ENCODE measurements at places on chromosomes 2 and 18. TPM values are rescaled to one million over a fixed set of nuclear protein-coding genes. Genes with fewer than 3 reads are reported as not detected.

The OLA1 gene
- 51.5 TPM for total RNA-seq

The PAX3 gene
- total RNA-seq: not detected

The FAM124B gene
- total RNA-seq: 0.81 TPM

DNA sequence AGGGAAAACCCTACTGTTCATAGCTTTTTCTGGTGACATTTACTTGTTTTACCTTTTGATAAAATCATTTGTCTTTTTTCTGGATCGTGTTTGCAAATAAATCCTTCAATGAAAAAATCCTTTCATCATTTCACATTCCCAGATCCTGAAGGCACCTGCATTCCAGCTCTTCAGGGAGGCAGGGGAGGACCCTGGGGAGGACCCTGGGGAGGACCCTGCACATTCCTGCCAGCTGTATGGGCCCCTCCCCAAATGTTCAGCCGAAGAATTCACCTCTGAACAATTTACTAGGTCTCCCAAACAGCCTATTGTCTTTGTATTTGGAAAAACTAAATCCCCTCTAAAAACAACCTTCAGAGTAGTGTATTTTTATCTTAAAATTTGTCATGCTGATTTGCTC is 558.4 kb upstream of the ID2 start:
- H3K27ac ChIP-seq: peak overlapping the region; percentile 61
- no peak overlapping the region for H3K4me3 ChIP-seq
- H3K4me1 ChIP-seq: peaks cover 30% of the 10 kb centered on the region
- no peaks in the 10 kb centered on the region for H3K27me3 ChIP-seq
- no peak for DNase-seq

DNA sequence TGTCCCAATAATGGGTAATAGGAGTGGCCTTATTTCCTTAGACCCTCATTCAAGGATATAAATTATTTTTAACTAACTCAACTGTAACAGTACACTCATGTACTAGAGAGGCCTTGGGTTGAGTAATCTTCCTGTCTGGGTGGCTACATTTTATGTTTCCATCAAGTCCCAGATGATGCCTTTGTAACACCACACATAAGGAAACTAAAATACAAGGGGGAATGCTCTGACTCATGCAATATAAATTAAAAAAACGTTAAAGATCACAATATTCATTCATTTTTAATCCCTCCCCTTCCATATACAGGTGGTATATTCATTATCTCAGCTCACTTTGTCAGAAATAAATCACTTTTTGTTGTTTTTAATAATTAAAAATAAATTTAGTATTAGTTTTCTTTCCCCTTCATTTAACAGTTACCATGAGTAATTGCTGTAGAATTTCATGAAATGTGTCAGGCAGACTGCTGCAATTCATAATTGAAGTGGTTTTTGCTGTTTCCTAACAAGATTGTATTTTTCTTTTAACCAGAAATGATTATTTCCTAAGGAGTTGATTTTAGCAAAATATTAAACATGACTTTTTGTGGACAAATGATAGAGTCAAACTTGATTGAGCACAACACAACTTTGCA is 1403.6 kb downstream of the SUCLG1 start:
- H3K27ac ChIP-seq: no peak overlapping the region
- DNase-seq: no peak

DNA sequence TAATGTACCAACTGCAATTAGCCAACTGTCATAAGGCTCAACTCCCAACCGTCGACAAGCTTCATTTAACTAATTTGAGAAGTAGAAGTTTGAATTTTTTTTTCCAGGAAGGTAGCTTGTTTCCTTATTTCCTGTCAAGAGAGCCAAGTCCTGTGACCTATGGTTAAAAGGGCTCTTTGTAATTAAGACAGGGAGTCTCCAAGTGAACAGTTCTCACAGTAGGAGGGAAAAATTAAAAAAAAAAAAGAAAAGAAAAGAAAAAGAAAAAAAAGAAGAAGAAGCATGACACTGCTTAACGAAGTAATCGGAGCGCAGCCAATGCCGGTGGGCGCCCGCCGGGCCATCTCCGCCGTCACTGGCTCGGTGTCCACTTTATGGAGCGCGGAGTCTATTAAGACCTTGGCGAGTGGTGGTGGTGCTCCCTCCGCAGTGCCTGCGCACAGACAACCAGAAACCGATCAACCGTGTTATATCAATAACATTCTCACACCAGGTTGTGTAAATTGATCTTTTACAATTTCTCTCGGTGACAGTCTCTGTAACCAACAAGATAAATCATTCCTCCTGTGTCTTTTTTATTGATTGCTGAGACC is 197.2 kb upstream of the POU3F3 start:
- no peak overlapping the region for H3K4me3 ChIP-seq
- H3K4me1 ChIP-seq: no peaks in the 10 kb centered on the region
- H3K27me3 ChIP-seq: peaks cover 12% of the 10 kb centered on the region
- H3K36me3 ChIP-seq: no peaks in the 10 kb centered on the region
- H3K27ac ChIP-seq: peak overlapping the region; percentile 31
- no peak for DNase-seq

DNA sequence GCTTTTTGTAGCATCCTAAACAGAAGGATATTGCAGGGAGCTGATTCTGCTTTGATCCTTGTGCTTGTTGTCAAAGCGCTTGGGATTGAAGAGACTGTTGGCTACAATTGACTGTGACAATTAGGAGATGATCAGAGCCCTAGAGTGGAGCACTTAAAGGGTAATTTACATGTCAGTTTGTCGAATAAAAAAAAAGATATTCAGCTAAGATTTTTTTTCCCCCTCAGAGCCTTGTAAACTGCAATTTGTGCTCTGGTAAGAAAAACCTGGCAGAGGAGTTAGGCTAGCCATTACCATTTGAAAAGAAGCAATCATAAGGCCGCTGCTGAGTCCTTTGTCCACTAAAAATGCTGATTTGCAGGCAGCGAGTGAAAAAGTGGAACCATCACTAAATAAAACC is 47.8 kb upstream of the ZEB2 start:
- H3K4me1 ChIP-seq: no peaks in the 10 kb centered on the region
- no peak for DNase-seq
- no peak overlapping the region for H3K4me3 ChIP-seq
- no peaks in the 10 kb centered on the region for H3K27me3 ChIP-seq

Data from sigmoid colon (tissue), 7 donors.